ENCODE measurements at places on chromosomes 11 and 22.

- DNase-seq: no peak
Measured at GRCh38 chr11:123904932-123905331, 3.0 kb downstream of the OR8D4 start.

GRCh38 chr11:119754656-119755355 lies 25.8 kb upstream of the NECTIN1 start:
- DNase-seq: no peak

GRCh38 chr11:10793470-10794255 lies 15.1 kb downstream of the EIF4G2 start:
- no peak for DNase-seq

DNA sequence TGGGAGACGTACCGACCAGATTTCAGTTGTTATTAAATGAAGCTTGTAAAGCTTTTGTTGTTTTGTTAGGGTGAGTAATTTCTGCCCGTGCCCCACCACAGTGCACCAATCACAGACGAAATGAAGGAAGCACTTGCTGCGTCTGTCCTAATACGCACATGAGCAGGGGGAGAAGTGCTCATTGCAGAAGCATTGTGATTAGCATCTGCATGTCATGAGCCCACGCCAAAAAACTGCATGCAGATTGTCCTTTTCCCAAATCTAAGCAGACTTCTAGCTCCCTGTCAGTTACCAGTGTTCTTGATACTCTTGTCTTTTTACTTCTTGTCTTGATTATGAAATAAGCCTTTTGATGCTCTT lies 15.5 kb downstream of the RBX1 start:
- no peak for DNase-seq

GRCh38 chr11:126561327-126561893 lies 205.9 kb downstream of the ST3GAL4 start:
- peak; percentile 30 for DNase-seq

DNA sequence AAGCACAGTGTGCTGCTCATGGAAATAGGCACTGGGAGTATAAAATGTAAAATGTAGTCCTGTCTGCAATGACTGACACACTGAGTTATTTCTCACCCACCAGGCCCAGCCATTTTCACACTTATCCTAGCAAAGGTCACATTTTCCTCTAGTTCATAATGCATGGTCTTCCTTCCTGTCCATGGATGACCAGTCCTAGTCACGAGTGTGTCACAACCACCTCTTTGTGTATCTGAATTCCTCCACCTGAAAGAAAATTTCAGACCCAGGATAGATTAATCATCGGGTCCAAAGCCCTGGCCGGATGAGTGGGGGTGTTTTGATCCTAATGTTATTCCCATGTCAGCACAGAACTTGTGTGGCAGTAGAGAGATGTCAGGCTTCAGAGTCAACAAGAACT lies at the start of gene MRGPRX4:
TSS of gene MRGPRX4 (plus strand) at position 172 of the 400 bp plus-strand sequence. CDS start 420 bp downstream, outside the sequence.
- no peak for DNase-seq

- DNase-seq: no peak
Measured at GRCh38 chr11:46894961-46895360, 23.4 kb downstream of the LRP4 start.

GRCh38 chr22:19659805-19660345 lies 54.4 kb upstream of the SEPTIN5 start:
- no peak for DNase-seq

- no peak for DNase-seq
Measured at GRCh38 chr11:112288021-112288420, 27.4 kb upstream of the PLET1 start.

GRCh38 chr11:14623036-14623435 lies 20.6 kb upstream of the PDE3B start:
- no peak for DNase-seq

GRCh38 chr22:41302021-41302767 lies 869 bp downstream of the ZC3H7B start:
- DNase-seq: no peak

GRCh38 chr22:49671331-49672013 lies 156.2 kb downstream of the BRD1 start:
- no peak for DNase-seq

DNA sequence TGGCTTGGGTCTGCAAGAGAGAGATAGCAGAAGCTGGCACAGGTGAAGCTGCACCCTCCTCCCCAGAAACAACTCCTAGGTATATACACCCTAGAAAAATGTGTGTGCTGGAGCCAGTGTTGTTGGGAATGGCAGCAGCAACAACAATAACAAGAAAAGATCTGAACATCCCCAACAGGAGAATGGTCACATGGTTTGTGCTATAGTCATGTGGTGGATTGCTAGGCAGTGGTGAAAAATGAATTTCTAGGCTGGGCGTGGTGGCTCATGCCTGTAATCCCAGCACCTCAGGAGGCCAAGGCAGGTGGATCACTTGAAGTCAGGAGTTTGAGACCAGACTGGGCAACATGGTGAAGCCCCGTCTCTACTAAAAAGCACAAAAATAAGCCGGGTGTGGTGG lies 31.0 kb upstream of the FGF19 start:
- no peak for DNase-seq

GRCh38 chr22:40218723-40219294 lies 41.1 kb downstream of the TNRC6B start:
- no peak for DNase-seq

DNA sequence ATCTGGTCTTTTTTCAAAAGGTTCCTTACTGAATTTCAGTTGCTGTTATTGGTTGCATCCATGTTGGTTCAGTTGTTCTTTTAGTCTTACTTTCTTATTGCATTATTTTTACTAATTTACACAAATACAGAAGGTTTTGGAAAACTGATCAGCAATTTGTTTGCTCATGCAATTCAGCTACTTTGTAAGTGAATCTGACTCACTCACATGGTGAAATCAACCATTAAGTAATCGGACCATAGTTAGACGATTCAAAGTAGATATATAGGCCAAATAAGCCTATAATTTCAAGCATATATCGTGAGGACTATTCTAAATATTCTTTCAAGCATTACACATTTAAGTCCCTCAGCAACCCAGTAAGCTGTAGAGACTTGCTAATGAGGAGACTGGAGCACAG lies 41.7 kb downstream of the CCDC83 start:
- DNase-seq: no peak

- no peak for DNase-seq
Measured at GRCh38 chr11:127464325-127464724, 463.8 kb upstream of the KIRREL3 start.

GRCh38 chr11:65593518-65594414 lies 1.8 kb downstream of the KCNK7 start:
- DNase-seq: peak; percentile 57

DNA sequence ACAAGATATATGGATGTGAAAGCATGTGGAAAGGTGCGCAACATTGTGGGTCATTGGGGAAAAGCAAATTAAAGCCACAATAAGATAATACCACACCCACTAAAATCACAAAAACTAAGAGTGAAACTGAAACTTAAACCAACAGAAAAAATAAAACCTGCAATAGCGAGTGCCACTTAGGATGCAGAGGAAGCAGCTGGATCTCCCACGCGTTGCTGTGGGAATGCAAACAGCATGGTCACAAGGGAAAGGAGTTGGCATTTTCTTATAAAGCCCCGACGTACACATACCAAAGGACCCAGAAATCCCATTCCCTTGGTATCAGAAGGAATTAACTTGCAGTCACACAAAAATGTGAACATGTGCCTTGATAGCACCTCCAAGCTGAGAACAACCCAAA lies 712.0 kb downstream of the TBC1D22A start:
- no peak for DNase-seq

DNA sequence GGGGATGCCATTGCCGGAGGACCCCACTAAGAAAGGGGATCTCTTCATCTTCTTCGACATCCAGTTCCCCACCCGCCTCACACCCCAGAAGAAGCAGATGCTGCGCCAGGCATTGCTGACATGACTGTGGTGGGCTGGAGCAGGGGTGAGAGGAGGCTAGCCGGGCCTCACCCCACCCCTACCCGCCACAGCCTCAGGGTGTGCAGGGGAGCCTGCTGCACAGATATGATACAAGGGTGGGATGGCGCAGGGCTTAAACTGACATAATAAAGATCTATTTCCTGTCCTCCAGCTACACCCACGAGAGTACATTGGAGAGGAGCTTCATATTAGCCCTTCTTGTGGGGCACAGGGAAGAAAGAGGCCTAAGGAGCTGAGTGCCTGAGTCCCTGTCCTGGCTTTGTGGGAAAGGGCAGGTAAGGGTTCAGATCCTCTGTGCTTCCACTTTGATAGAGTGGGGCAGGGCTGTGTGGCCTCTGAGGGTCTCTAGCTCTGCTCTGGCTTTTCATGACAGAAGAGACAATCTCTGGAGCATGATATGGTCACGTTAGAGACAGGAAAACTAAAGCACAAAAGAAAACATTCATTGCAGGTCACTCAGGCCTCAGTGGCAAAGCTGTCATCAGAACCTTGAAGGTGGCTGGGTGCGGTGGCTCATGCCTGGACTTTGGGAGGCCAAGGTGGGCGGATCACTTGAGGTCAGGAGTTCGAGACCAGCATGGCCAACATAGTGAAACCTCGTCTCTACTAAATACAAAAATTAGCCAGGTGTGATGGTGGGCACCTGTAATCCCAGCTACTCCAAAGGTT lies 12.4 kb downstream of the UCP2 start:
- DNase-seq: no peak

GRCh38 chr22:33654173-33654895 lies 265.9 kb downstream of the LARGE1 start:
- no peak for DNase-seq

GRCh38 chr11:20547411-20547810 lies 52.0 kb upstream of the SLC6A5 start:
- no peak for DNase-seq

DNA sequence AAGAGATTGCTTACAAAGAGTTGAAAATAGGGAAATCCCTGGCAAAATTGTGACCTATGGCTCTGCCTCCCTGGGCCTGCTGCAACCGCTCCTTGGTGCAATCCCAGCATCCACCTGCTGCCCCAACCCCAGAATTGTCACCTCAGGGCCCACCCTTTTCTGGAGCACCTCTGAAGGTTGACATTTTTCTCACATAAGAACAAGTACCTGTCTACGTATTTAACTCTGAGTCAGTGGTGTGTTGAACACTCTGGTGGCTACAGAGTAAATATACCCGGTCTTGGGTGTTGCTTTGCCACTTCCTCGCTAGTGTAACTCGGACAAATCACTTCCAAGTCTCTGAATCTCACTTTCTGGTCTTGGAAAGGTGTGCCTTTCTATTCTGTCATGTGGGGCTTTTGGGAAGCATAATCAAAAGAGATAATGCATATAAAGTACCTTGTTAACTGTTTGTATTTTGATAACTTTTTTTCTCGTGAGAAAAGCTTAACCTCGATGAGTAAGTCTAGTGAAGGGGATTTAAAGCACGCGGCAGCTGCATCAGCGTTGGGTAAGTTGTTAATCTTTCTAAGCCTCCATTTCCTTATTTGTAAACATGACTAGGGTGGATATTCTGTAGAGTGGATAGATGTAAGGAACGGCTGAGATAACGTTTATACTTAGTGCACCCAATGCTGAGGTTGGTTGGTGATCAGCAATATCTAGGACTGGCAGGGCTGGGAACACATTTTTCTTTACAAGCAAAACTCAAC lies 881.2 kb downstream of the OPCML start:
- DNase-seq: no peak

- no peak for DNase-seq
Measured at GRCh38 chr11:132999516-132999915, 532.8 kb downstream of the OPCML start.

- peak; percentile 39 for DNase-seq
Measured at GRCh38 chr11:124837491-124837856, 27.8 kb upstream of the ROBO3 start.

GRCh38 chr22:45493286-45493771 lies 9.4 kb upstream of the FBLN1 start:
- no peak for DNase-seq

GRCh38 chr11:132052904-132053303 lies 682.5 kb downstream of the NTM start:
- no peak for DNase-seq

DNA sequence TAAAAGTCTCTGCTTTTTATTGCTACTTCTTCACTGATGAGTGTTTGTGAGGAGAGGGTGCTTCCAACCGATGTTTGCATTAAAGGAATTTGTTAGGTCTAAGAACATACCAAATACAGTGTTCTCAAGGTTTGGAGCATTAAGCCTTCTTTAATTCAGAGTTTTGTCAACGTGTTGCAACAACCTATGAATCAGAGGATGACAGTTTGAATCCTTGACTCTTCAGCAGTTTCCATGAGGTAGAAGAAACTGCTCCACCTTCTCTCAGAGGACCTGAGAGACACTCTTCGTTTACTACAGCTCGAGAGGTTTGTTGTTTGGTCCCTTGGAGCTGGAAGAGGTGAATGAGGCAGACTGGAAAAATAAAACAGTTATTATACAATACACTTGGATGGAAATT lies 55.7 kb downstream of the NCAM1 start:
- DNase-seq: no peak

GRCh38 chr11:20661445-20661844 lies 7.9 kb upstream of the NELL1 start:
- no peak for DNase-seq

DNA sequence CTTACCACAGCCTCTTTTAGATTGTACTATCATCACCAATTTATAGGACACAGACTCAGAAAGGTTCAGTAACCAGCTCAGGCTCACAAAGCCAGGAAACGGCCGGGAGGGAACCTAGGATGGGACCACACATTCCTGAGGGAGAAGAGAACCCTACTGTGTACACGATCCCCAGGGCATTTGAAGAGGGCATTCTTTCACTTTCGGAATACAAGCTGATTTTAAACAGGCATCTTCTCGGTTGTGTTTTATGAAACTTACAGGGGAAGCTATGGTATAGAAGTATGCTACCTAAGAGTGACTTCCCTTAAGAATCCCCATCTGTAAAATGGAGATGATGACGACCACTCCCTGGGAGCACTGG lies 19.0 kb downstream of the SMCO4 start:
- DNase-seq: no peak

DNA sequence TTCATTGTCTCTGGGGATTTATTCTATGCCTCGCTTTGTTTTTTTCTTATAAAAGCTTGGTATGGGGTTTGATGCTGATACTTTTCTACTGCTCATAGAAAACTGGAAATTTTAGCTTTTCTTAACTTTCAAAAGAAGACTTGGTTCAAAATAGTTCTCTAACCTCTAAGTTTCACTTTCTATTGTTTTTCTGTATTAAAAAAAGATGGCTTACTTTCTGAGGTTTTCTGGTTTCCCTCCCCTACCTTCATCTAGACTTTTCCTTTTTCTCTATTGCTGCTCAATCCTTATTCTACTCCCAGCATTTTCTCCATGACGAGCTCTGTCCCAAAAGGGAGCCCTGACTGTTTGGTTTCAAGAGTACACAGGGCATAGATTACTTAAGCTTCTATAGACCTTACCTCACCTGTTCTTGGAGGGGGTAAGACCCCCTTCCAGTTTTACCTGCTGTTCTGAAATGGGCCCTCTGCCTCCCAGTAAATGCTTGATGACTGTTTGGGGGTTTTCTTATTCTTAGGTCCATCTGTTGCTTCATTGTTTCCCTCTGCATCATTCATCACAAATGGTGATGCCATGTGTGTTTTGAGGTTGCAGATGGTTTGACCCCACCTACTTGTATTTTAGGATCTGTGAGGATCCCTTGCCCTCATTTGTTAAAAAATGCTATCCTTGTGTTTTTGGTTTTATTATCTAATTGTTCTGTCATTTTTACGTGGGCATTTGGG lies 29.5 kb downstream of the DNHD1 start:
- DNase-seq: no peak
